ENCODE measurements at places on chromosomes 7 and 10.
A peak's percentile ranks its signal among the peaks of the same experiment; 100 is the strongest.

DNA sequence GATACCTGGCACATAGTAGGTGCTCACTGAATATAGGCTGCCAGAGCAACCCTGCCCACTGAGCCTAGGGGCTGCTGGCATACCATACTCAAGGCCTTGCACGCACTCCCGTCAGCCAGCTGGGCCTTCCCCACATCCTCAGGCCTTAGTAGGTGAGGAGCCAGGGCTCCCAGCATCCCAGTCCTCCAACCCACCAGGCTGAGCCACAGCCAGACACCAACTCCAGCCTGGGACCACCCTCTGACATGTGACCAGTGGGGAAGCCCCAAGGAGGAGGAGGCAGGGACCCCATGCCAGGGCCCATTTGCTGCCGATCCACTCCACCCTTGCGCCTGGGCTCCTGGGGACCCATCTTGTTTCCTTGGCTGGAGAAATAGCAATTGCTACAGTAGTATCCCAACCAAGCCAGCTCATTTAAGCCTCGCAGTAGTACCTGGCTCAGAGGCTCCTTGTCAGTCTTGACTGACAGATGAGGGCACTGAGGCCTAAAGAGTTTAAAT is 11.4 kb downstream of the SLIT1 start:
- DNase-seq = no peak

- no peak for DNase-seq
These were observed 286.5 kb upstream of the SORCS1 start for GRCh38 chr10:107451047-107451446.

- no peak for DNase-seq
These were observed 44.8 kb upstream of the DMBT1 start for GRCh38 chr10:122515588-122516231.

DNA sequence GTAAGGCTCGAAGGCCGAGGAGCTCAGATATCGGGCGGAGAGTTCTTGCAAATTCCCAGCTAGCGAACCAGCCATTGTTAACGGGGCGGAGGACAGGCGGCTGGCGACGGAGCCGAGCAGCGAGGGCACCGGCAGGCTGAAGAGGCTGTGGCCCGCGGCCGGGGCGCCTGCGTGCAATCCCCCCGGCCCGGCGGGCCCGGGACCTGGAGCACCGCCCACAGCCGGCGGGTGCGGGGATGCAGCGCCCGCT is 4.1 kb downstream of the VAX1 start:
- DNase-seq = no peak

DNA sequence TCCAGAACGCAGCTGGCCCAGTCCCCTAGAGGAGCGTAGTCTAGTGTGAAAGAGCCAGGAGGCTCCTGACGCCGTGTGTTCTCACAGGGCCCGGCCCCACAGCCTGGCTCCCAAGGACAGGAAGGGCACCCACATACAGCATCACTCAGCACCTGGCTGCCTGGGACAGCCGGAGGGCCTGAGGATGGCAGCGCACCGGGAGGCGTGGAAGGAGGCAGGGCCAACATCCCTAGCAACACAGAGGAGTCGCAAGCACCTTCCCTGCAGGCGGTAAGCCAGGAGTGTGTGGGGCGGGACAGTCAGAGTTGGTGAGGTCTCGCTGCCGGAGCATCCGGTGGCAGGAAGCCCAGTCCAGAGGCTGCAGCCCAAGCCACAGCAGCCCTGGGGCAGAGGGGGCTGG is 125.8 kb downstream of the MAD1L1 start:
- DNase-seq = peak; percentile 62

DNA sequence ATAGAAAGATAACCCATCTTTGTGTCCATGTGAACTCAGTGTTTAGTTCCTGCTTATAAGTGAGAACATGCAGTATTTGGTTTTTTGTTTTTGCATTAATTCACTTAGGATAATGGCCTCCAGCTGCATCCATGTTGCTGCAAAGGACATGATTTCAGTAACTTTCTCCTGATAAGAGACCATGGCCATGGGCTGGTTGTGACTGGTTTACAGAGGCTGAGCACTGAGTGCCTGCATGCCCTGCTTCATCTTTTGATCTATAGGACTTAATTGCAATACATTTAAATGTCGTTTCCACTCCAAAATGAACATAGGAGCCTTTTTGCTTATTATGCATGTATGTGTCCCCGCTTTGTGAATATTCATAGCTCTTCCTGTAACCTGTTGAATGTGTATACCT is 101.3 kb upstream of the IGFBP3 start:
- DNase-seq = no peak

DNA sequence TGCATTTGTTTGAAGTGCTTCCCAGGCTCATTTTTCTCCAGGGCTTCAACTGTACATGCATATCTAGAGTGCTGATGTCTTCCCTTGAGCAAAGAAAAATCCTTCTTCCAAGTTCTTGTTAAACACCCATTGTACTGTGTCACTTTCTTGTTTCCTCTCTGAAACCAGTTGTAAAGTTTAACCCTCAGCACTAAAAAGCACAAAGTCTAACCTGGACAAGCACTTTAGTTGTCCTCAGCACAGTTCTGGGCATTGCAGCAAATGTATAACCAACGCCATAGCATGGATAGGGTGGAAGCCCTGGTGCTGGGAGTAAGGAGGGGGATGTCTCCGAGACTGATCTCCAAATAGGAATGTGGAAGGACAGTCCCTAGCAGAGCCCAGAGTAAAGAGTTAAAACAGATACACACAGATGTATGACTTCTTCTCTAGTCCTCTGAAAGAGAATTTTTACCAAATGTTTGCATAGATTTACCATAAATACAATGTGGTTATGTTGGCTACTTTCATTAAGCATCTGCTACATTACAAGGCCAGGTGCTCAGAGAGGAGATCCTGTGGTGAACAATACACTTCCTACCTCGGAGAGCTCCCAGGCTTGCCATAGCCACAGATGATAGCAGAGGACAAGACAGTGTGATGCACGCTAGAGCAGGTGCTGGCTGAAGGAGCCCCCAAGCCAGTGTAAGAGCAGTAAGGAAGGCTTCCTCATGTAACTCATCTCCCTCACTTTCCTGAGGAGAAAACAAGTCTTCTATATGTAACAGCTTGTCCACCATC is 57.0 kb downstream of the DNAJC12 start:
- no peak for DNase-seq

Measured in fibroblast of skin of back (primary cell).